Activated CD4-positive, CD25-positive, alpha-beta regulatory T cell treated with anti-CD3 and anti-CD28 coated beads, Interleukin-2, amount 50 U/mL, for 16 hours (primary cell): ENCODE measurements at places on chromosomes 6 and 20.

- no peak for DNase-seq
Observed at GRCh38 chr20:58239216-58239615, 10.8 kb upstream of the ANKRD60 start.

- DNase-seq: no peak
Observed at GRCh38 chr6:150201285-150201684, 58.4 kb downstream of the PPP1R14C start.

- DNase-seq: no peak
Observed at GRCh38 chr20:57782631-57783041, 72.8 kb upstream of the PMEPA1 start.

DNA sequence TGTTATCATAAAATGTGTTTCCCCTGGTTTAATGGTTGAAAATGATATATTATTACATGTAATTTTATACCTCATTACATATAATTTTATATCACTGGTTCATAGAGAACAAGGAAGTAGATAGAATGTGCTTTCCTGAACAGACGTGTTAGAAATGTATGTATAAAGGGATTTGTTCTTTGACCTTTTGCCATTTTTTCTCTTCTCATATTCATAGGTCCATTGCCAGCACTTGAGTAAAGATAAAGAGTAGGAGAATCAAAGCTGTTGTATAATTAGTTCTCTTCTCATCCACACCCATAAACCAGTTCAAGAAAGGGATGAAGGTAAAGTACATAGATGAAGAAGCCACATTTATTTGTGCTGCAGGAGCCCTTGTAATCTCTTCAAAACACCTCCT lies 46.7 kb downstream of the RNF217 start:
- no peak for DNase-seq
